CD8-positive, alpha-beta memory T cell (primary cell): ENCODE measurements at places on chromosomes 4 and X.

DNA sequence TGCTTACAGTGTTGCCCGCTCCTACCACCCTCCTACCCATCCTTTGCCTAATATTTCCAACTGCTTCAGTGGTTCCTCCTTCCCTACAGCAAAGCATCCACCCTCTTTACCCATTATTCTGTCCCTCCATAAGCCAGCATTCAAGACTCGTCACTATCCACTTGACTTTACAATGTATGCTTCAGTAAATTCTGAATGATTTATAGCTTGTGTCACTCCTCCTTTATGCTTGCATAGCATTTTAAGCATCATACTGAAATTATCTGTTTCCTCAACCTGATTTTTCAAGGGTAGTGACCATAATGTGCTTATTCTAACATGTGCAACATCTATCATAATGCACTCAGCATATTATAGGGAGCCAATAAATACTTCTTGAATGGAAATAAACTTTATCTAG is 365.5 kb downstream of the RAB28 start:
- DNase-seq: no peak

GRCh38 chrX:127038065-127038464 is 218.5 kb downstream of the PRR32 start:
- DNase-seq: no peak

- no peak for DNase-seq
Measured at GRCh38 chrX:129654652-129655546, at the start of gene APLN. Gene APLN, minus strand, starts transcription at chrX:129654956. Its CDS starts 326 bp downstream, at chrX:129654630.

- no peak for DNase-seq
Measured at GRCh38 chr4:150323406-150324325, 245.4 kb downstream of the DCLK2 start.

- no peak for DNase-seq
Measured at GRCh38 chr4:138724530-138724929, 291.1 kb upstream of the NOCT start.

DNA sequence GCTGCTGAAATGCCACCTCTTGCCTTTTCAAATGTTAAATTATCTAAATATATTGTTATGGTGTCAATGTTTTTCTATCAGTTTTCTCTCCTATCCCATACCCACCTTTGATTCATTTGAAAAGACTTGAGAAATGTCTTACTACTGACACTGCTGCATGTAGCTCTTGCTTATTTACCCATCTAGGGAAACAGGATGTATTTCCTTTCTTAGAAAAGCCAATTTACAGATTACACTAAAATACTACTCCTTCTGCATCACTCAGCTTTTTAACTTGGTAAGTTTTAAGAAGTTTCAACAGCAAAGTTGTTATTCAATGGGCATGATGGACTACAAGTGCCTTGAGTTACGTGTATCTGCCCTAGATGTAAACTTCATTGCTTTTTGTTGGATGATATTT is 13.2 kb upstream of the KCNE5 start:
- no peak for DNase-seq

DNA sequence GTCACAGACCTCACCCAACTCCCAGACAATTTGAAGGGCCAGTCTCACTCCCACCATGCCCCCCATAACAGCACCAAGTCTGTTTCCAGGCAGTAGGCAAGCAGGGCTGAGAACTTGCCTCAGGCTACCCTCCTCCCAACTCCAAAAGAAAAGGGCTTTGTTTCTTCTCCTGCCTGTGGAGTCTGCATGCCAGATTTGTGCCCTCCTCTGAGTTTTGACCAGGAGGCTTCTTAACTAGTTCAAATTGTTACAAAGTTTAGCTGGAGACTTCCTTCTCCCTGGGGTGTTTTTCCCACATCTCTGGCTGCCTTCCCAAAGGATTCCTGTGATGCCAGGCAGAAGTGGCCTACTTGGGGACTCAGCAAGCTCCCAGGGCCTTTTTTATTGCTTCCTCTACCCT is 29.6 kb downstream of the PBDC1 start:
- DNase-seq: no peak

DNA sequence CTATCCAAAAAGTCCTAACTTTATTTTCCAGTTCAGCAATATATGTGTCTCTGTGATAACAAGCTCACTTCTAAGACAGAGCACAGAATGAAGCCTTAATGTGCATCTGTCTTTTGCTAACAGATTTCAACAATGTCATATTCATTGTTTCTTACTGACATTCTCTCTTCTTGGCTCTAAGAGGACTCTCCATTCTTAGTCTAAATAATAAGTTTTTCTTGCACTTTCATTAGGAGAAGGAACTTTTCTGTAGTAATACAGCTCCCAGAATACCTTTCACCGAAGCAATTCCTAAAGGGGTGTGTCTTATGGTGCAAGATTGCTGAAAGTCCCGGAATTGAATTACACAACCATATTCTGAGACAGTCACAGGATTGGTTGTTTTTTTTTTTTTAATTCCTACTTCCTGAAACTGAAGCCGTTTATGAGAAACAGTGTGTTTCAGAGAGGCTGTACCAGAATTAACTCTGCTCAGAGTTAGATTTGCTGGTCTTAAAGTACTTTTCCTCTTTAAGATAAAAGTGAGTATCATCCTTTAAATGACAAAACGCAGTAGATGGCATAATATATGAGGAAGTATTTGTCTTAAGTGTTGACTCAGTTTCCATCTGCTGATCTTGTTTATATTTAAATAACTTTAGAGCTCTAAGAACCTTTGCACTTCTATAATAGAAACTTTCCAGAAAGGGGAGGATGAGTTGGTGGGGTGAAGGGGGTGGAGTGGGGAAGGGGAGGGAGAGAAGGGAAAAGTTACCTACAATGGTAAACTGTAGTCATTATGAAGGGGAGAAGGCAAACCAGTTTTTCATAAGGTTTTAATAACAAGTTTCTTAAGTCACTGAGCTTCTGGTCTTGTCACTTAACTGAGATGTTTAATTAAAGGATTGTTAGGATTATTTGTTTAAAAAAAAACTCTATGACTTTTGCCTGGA is at the start of gene ALPK1:
Gene ALPK1 (plus strand): TSS at position 421 of the 932 bp plus-strand sequence.
- peak; percentile 42 for DNase-seq

- DNase-seq: no peak
Measured at GRCh38 chr4:154013576-154013975, 224.7 kb upstream of the SFRP2 start.

DNA sequence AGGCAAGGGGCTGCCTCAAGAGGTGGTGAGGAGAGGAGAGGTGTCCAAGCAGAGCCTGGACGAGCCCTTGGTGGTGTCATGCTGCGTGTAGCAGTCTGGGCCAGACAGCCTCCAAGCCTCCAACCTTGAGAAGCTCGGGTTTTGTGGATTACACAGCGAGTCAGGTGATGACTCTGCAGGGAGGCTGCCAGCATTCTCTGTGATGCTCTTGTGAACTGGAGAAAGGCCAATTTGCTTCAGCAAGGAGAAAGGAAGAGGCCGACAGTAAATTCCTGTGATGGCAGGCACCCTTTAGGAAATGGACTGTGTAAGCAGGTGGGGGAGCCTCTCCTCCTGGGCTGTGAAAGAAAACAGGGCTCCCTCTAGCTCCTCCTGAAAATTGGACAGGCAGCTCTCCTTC is 36.0 kb upstream of the CD99L2 start:
- DNase-seq: no peak

GRCh38 chr4:519885-520682 is 21.1 kb downstream of the PIGG start:
- no peak for DNase-seq

GRCh38 chr4:182695842-182696241 is 221.3 kb downstream of the DCTD start:
- no peak for DNase-seq

GRCh38 chrX:120377715-120378114 is 15.8 kb downstream of the ATP1B4 start:
- no peak for DNase-seq

DNA sequence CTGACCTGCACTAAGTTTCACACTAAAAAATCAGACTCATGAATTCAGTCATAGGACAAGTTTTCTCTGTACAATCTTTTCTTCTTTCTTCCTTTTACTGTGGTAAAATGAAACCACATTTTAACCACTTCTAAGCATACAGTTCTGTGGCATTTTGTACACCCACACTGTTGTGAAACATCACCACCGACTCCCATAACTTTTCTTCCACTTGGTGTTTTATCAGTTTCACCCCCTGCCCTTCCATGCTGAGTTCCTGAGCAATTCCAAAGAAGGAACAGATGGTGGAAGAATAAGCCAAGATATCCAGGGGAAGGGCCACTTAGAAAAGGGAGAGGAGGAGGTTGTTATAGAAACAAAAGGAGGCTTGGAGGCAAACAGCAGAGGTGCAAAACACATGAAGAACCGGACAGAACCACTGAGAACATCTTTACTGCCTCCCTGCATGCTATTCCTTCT is 22.6 kb downstream of the SLC25A4 start:
- DNase-seq: no peak

DNA sequence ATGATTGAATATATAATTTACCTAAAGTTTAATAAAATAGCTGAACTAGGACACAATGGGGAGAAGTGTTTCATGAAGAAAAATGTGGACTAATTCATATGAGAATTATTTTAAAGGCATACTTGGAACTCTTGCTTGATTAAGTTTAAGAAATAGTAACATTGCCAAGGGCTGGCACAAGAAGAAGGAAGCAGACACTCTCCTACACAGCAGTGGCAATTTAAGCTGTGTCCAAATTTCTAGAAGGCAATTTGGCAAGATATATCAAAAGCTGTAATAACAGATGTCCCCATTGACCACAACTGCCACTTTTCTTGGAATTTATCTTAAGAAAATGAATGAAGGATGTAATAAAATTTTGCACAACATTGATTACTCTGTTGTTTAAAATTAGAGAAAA is 209.5 kb upstream of the S100G start:
- DNase-seq: no peak
